ENCODE measurements at places on chromosomes 2 and 18. TPM values are rescaled to one million over a fixed set of nuclear protein-coding genes. Genes with fewer than 3 reads are reported as not detected.

Gene UBE2F
- total RNA-seq: 55.6 TPM

Gene INHA
- 0.42 TPM for total RNA-seq

Gene MFSD6
- 39.4 TPM for total RNA-seq

Gene FLACC1
- 0.20 TPM for total RNA-seq

Gene NETO1
- not detected for total RNA-seq

Gene TET3
- 7.7 TPM for total RNA-seq

Gene CENPO
- 48.4 TPM for total RNA-seq

Gene CCDC141
- not detected for total RNA-seq

Gene PIEZO2
- total RNA-seq: 0.70 TPM

Gene VAMP8
- 18.2 TPM for total RNA-seq

Gene ALK
- not detected for total RNA-seq

Gene DAW1
- 2.3 TPM for total RNA-seq

Gene AMER3
- total RNA-seq: not detected

Gene SERPINB3
- total RNA-seq: 0.06 TPM

Gene RNU2-63P
- total RNA-seq: not detected

Gene GCA
- 5.7 TPM for total RNA-seq

Gene MARCO
- not detected for total RNA-seq

Gene ANKRD36B
- 5.3 TPM for total RNA-seq
